Stimulated activated CD4-positive, alpha-beta T cell treated with anti-CD3 and anti-CD28 coated beads, TNF-alpha, amount 100 ng/mL, for 1 hour (primary cell): ENCODE measurements at places on chromosomes 2 and 18.

GRCh38 chr2:117336496-117336895, 478.0 kb upstream of the DDX18 start:
- DNase-seq: no peak

DNA sequence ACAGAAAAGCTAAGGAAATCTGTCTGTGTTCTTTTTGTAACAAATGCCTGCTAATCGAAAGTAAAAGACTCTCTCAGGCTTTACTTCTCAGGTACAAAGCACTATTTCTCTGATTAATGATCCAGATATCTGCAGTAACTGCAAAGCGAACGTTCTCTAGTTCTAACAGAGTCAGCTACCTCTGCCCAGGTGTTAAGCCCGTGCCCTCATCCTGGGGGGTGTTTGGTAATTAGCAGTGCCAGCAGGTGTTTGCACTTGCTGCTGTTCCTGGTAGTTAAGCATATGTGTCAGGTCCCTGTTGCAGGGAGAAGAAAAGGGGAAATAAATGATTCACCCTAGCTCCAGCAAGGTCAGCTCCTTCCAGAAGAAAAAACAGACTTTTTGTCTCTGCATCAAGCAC, 58.8 kb upstream of the CRIM1 start:
- no peak for DNase-seq

DNA sequence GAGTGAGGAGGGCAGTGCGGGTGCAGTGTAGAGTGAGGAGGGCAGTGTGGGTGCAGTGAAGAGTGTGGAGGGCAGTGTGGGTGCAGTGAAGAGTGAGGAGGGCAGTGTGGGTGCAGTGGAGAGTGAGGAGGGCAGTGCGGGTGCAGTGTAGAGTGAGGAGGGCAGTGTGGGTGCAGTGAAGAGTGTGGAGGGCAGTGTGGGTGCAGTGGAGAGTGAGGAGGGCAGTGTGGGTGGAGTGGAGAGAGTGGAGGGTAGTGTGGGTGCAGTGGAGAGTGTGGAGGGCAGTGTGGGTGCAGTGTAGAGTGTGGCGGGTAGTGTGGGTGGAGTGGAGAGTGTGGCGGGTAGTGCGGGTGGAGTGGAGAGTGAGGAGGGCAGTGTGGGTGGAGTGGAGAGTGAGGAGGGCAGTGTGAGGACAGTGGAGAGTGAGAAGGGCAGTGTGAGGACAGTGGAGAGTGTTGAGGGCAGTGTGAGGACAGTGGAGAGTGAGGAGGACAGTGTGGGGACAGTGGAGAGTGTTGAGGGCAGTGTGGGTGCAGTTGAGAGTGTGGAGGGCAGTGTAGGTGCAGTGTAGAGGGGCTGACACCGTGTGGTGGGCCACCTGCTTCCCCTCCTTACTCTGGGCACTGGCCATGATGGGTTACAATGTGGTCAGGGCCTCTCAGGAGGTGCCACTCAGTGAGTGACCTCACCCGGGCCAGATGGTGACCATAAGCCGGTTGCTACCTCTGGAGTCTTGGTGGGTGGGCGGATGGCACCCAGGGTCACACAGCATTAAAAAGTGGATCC, 28.5 kb downstream of the INPP4A start:
- DNase-seq: no peak

GRCh38 chr18:23462876-23463275, 9.8 kb downstream of the RIOK3 start:
- no peak for DNase-seq

- DNase-seq: no peak
Observed at GRCh38 chr2:237675316-237675715, 47.9 kb downstream of the LRRFIP1 start.

DNA sequence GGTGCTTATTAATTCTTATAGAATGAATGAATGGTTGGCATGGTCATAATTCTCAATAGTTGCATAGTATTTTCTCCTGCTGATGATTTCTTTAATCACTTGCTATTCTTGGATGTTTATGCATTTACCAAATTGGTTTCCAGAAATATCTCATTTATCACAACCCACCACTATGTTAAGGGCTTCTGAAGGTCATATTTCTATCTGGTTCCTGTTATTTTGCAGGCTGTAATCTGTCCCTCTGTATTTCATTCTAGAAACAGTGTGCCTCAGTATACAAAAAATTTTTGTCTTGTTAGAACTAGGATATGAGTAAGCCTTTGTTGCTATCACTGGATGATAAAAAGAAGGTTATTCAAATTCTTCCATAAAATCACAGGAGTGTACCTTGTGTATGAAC, 6.1 kb upstream of the ATP8B1 start:
- no peak for DNase-seq

- no peak for DNase-seq
Observed at GRCh38 chr2:102667072-102667471, 47.7 kb downstream of the SLC9A2 start.

GRCh38 chr2:110828330-110828729, 96.0 kb downstream of the ACOXL start:
- DNase-seq: no peak

GRCh38 chr2:127173057-127173456, 47.0 kb downstream of the CYP27C1 start:
- DNase-seq: no peak

- no peak for DNase-seq
Observed at GRCh38 chr18:49274188-49274714, 186.2 kb downstream of the DYM start.

DNA sequence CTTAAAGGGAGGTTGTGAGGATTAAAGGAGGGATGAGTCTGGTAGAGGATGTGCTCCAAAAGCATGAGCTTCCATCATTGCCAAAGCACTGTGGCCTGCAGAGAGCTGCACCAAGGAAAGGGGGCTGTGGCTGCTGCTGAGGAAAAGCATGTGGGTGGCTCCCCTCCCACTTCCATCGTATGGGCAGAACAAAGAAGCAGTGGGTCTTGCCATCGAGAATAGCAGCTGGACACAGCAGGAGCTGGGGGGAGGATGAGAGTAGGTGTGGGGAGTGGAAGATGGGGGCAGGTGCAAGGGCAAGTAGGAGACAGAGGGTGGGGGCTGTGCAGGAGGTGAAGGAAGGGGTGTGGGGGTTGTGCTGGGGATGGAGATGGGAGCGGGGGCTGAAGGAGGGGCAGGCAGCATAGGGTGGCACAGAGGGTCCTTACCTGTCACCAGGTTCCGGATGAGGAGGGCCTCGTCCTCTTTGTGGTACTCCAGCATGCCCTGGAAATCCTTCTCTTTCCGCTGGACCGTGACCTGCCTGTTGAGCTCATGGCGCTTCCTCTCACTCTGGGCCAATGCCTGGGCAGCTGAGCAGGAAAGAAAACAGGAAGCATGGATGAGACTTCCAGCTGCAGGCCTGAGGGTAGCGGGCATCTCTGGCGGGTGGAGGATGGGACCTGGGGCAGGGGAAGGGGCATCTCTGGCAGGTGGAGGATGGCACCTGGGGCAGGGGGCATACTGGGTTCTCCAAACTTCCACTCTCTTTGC, 33.6 kb upstream of the ACAA2 start:
- DNase-seq: no peak

- DNase-seq: no peak
Observed at GRCh38 chr2:240298803-240299709, 136.4 kb upstream of the GPC1 start.

DNA sequence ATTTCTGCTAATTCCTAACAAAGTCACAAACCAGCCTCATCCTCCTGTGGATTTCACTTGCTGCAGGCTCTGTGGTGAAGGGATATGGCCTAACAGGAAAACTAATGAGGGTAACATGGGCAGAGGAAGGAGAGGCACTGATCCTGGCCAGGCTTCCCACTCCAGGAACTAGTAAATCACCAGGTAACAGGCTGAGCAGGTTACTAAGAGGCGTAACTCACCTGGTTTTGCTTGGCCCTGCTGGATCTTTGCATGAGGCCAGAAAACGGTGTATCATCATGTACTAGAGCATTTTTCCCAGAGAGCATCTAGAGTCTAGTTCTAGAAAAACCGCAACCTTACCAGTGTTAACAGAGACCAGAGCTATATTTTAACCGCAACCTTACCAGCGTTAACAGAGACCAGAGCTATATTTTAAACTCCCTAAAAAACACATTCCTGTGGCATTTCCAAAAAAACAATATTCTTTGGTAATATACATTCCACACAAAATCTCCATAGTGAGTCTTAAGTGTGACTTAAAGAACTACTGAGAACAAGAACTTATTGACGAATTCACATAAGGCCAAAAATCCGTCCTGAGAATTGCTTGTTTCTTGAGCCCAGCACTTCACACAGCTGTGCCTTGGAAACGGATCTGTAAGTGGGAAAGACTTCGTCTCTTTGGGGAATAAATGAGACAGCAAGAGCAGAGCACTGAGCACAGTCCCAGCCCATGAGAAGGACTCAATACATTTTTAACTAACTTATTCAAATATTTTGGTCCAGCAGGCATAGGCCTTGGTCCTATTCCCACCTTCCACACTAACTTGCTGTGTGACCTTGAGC, 43.4 kb downstream of the DPP4 start:
- no peak for DNase-seq
